ENCODE measurements at places on chromosomes 3 and 15.

DNA sequence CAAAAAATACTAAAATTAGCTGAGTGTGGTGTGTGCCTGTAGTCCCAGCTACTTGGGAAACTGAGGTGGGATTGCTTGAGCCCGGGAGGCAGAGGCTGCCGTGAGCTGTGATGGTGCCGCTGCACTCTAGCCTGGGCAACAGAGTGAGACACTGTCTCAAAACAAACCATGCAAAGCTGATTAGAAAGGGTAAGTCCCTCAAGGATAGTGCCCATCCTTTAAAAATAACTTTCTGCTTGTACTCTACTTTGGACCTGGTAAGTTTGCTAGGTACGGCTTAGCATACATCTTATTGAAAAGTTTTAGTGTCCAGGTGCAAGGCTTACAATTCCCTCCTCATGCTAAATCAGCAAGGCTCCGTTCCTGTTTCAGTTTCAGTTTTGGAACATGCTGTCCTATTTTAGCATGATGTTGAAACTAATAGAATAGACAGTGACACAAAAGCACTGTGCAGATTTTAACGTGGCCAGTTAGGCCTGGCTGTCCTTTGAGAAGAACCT, 21.4 kb downstream of the FEM1B start:
- DNase-seq: no peak

GRCh38 chr3:138600100-138600745, 6.2 kb upstream of the CEP70 start:
- DNase-seq: no peak

DNA sequence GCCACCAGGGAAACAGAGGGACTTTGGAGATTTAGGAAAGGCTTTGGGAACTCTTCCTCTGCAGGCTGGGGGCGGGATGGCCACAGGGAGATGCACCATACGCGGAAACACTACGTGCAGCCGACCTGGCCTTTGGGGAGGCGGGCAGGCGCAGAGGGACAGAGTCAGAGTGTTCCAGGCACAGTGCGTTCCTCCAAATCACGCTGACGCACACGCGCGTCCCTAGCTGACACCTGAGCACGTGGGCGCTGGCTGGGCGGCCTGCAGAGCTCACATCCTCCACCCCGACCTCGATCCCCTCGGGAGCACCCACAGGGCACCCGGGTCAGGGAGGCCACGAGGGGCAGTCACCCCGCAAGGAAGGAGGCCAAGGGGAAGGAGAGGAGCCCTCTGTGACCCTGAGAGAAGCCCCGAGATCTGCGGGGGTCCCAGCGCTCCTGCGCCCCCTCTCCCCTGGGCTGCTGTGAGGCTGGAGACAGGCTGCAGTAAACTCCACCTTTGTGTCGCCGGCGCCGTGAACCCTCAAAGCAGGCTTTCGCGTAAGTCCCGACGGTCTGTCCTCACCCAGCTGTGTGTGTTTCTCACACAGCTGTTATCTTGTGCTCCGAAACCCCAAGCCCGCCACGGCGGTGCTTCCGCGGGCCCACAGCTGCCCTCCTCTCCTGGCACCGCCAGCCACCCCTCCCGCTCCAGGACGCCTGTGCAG, 196.3 kb downstream of the OCA2 start:
- no peak for DNase-seq

- DNase-seq: no peak
Measured at GRCh38 chr3:18730491-18730890, 305.4 kb upstream of the SATB1 start.

- no peak for DNase-seq
Measured at GRCh38 chr15:56538901-56539545, 74.1 kb upstream of the MNS1 start.

DNA sequence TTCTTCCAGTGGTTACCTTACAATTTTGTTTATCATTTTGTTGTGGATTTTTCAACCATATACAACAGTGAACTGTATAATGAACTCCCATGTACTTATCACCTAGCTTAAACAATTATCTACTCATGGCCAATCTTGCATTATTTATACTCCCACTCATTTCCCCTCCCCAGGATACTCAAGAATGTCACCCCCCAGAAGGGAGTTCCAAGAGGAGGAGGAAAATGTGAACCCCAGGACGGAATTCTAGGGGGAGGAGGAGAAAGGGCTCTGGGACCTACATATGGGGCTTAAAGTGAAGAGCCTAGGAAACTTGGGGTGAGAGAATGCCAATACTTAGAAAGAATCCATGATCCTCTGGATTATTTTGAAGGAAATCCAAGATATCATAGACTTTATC, 59.3 kb downstream of the TSC22D2 start:
- DNase-seq: no peak

DNA sequence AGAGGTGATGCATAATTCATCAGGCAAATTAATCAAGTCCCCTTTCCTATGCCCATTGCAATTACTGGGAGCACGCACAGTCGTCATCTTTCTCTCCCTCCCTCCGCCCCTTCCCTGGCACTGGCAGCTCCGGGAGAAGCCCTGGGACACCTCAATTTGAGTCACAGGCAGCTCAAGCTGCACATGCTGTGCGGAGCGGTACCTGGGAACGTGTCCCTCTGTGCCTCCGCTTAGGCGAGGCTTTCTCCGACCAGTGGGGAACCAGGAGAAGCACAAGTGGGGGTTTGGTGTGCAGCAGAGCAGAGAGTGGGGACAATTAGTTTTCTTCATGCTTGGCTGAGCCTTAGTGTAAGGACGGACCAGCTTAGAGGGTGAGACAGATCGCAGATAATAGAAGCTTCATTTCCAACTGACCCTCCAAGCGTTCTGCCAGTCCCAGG, 88.3 kb downstream of the SOX14 start:
- no peak for DNase-seq

GRCh38 chr3:138875754-138876664, 41.3 kb upstream of the PIK3CB start:
- no peak for DNase-seq

DNA sequence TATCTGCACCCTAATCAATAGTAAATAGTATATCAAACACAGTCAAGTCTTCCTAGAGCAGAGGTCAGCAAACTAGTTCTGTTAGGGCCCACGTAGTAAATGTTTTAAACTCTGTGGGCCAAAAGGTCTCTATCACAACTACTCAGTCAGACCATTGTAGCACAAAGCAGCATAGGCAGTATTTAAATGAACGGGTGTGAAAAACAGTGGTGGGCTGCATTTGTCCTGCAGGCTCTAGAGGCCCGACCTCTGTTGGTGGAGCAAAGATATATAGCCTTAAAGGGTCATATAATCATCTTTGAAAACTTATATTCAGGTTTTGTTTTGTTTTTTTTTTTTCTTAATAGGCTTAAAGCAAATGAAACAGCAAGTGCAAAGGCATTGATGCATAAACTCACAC, 326.4 kb upstream of the TRIM42 start:
- DNase-seq: no peak

DNA sequence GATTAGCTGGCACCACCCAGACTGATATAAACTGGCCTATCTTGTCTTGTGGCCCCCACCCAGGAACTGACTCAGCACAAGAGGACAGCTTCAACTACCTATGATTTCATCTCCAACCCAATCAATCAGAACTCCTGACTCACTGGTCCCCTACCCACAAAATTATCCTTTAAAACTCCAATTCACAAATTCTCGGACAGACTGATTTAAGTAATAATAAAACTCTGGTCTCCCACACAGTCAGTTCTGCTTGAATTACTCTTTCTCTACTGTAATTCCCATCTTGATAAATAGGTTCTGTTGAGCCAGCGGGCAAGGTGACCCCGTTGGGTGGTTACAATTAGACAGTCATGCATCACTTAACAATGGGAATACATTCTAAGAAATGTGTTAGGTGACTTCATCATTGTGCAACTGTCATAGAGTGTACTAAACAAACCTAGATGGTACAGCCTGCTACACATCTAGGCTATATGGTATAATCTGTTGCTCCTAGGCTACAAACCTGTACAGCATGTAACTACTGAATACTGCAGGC, 48.1 kb upstream of the MAP4 start:
- DNase-seq: no peak

GRCh38 chr3:77815467-77815866, 775.6 kb downstream of the ROBO2 start:
- peak; percentile 8 for DNase-seq

DNA sequence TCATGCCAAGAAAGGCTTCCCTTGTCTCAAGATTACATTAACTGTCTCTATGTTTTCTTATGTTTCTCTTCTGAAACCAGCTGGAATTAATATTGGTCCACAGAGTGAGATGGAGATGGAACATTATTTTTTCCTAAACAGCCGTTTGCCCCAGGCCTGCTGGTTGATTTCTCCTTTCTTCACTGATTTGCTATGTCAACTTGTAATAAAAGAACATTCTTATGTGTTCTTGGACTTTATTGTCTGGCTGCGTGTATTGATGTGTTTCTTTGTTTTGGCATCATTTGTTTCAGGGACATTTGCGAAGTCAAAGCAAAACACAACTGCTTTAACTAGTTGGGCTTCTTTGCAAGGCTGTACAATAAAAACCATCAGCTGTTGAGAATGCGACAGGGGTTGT, 168.5 kb downstream of the FAM43A start:
- DNase-seq: no peak

GRCh38 chr3:62559831-62560445, 186.6 kb upstream of the FEZF2 start:
- DNase-seq: peak; percentile 27

- no peak for DNase-seq
Measured at GRCh38 chr15:35308802-35309201, 223.7 kb upstream of the NANOGP8 start.
